ENCODE measurements at places on chromosomes 3 and 15. TPM values are rescaled to one million over a fixed set of nuclear protein-coding genes. Genes with fewer than 3 reads are reported as not detected.
A peak's percentile ranks its signal among the peaks of the same experiment; 100 is the strongest.

GRCh38 chr3:77411334-77411733 is 371.4 kb downstream of the ROBO2 start:
- no peak for DNase-seq

DNA sequence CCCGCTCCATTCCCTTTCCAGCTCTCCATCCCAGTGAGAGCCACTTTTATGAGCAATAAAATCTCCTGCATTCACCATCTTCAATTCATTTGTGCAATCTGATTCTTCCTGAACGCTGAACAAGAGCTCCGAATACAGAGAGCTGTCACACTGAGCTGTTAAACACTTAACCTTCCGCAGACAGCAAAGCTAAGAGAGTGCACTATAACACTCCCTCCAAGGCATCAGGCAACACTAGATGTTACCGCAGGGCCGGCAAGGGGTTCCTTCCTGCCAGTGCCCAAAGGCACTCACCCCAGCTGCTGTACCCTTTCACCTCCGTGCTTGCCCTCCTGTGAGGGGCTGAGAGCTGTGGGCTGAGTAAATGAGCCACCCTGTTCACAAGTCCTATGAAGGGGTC is 85.6 kb downstream of the BCHE start:
- DNase-seq, result no peak

DNA sequence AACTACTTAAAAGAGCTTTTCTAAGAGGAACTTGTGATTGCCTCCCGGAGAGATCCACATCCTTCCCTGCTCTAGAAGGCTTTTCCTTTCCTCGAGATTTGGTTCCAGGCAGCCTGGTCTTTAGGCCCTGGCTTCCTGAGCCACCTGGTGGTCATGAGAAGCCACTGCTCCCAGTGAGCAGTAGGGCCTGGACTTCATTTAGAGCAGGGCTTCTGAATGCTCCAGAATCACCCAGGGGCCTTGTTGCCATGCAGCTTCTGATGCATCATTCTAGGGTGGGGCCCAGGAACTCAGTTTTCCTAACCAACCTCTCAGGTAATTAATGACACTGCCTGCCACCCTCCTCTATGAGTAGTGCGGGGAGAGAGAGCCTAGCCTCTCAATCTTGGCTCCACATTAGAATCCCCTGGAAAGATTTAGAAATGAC is 29.6 kb downstream of the PSMD6 start:
- peak; percentile 70 for DNase-seq

- no peak for DNase-seq
Observed at GRCh38 chr15:42444415-42445063, 46.4 kb downstream of the ZNF106 start.

CCR9 gene
- total RNA-seq, result not detected

DAZL gene
- not detected for total RNA-seq

SOX2 gene
- 0.27 TPM for total RNA-seq

DNA sequence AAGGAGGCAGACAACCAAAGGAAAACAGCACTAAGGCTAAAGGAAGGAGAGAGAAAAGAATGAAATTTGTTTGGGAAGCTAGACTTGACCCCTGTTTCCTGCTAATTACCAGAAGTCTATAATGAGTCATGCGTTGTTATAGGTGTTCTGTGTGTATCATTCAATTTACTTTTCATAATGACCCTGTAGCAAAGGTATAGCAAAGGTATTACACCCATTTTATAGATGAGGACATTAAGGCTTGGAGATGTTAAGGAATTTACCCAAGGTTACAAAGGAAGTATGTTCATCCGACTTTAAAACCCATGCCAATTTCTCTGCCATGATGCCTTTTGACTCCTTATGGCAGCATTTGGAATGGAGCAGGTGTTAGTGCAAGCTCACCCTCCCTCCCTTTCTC is 54.9 kb downstream of the RAP2B start:
- DNase-seq, result no peak

DNA sequence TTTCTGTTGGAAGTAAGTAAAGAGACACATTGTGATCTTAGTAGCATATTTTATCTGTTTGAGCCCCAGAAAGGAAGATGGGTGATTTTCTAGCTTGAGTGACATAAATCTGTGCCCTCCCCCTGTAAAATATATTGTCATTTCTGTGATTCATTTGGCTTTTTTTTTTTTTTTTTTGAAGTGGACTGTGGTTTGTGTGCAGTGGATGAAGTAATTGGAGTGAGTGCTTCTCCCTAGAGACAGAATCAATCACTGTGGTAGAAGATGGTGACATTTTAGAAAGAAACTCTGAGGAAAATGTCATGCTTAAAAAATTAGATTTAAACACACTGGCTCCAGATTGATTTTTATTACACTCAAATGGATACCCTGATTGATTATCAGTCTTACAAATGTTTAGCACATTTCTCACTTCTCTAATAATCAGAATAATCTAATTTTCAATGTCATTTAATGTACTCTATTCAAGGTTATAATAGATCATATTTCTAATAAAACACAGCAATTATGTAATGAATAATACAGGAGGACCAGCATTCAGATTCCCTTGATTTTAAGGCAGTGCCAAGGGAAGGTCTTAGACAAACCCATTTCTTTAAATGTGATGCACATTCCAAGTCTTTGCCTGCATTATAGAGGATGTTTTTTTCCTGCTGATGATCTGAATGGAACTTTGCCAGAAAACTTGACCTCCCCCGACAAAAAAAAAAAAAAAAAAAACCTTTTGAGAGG is 116.6 kb downstream of the TOP2B start:
- no peak for DNase-seq

- DNase-seq, result no peak
Observed at GRCh38 chr3:194123726-194124125, 12.2 kb upstream of the HES1 start.

DNA sequence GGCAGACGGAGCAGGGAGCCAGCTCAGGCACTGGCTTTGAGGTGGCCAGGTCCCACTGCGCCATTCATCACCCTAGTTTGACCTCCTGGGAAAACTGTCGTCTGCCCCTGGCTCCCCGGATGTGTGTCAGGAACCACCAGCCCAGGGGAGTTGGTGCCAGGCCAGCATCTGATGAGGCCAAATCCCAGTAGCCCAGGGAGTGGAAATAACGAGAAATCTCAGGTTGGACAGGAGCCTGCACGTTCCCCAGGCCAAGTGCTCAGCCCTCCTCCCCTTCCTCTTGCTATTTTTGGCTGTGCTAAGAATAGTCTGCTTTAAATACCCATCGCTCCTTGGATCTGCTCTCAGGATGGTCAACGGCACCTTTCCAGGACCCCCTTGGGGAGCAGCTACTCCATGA is 93.1 kb upstream of the RPL32 start:
- no peak for DNase-seq

- DNase-seq, result no peak
Observed at GRCh38 chr3:111862974-111863373, 3.9 kb downstream of the PHLDB2 start.

DNA sequence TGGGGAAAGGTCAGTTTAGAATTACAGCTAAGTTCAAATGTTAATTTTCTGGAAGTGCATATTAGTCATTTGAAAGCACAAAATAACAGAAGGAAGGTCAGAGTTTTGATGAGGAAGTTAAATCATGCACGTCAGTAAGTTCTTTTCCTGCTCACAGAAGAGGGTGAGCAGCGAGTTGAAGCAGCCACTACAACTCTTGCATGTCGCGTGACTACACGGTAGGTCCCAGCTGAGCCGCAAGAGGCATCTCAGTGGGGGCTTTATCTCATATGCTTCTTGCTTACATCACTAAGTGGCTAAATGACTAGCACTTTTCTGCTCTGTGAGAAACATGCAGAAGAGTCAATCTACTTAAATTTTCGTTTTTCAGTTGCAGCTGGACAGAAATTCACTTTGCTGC is 21.3 kb upstream of the SEC62 start:
- DNase-seq, result no peak
